Breast epithelium (tissue), 4 donors: ENCODE measurements at places on chromosomes 16 and 17.

DNA sequence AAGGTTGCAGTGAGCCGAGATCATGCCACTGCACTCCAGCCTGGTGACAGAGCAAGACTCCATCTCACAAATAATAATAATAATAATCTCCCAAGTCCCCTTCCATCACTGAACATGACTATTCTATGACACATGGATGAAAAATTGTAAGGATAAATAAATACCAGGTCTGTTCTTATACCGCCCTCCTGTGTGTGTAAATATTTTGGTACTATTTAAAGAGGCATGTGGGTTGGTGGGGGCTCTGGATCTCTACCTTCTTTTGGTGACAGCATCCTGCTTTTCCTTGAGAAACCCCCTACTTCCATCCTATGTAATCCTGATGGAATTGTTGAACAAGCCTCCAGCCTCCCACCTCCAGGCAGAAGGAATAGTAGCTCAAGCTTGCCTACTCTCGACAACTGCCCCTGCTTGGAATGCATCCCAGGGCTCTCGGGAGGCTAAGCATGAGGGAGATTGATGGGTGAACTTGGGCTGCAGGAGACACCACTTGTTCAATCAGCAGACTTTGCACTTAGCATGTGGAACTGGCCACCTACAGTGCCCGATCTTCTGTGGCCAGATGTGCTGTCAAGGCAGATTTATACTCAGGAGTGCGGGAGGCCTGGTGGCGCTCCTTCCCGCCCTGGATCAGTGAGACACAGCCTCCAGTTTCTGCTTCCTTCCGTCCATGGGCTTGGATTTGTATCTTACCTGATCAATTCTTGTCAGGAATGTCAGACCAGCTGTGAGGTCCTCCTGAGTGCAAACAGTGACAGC is 287.4 kb downstream of the SLC39A11 start:
- no peaks in the 10 kb centered on the region for H3K27me3 ChIP-seq
- DNase-seq, result no peak
- H3K27ac ChIP-seq, result no peak overlapping the region
- H3K4me1 ChIP-seq, result no peaks in the 10 kb centered on the region
- H3K36me3 ChIP-seq, result no peaks in the 10 kb centered on the region
- no peak overlapping the region for H3K4me3 ChIP-seq

DNA sequence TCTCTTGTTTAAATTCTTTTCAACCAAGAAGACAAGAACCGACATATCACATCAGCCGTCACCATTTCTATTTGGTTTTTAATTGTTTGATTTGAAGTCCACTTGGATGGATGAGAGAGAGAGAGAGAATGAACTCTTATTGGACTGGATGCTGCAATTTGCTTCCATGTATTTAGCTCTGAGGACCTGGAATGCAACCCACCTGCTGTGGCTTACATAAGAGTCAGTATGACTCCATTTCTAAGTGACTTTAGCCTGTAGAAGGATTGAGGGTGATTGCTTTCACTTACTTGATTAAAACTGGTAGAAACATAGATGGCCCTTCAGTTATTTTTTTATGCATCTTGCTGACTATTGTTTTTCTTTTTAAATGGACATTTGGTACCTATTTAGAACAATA is 296.1 kb downstream of the CNTNAP4 start:
- no peak overlapping the region for H3K27ac ChIP-seq
- no peaks in the 10 kb centered on the region for H3K4me1 ChIP-seq
- no peak for DNase-seq
- H3K36me3 ChIP-seq, result no peaks in the 10 kb centered on the region
- no peaks in the 10 kb centered on the region for H3K27me3 ChIP-seq
- H3K4me3 ChIP-seq, result no peak overlapping the region

- no peak overlapping the region for H3K4me3 ChIP-seq
- no peak for DNase-seq
- no peak overlapping the region for H3K27ac ChIP-seq
- H3K27me3 ChIP-seq, result no peaks in the 10 kb centered on the region
- H3K36me3 ChIP-seq, result no peaks in the 10 kb centered on the region
Observed at GRCh38 chr17:18093616-18094408, 6.1 kb downstream of the DRG2 start.

DNA sequence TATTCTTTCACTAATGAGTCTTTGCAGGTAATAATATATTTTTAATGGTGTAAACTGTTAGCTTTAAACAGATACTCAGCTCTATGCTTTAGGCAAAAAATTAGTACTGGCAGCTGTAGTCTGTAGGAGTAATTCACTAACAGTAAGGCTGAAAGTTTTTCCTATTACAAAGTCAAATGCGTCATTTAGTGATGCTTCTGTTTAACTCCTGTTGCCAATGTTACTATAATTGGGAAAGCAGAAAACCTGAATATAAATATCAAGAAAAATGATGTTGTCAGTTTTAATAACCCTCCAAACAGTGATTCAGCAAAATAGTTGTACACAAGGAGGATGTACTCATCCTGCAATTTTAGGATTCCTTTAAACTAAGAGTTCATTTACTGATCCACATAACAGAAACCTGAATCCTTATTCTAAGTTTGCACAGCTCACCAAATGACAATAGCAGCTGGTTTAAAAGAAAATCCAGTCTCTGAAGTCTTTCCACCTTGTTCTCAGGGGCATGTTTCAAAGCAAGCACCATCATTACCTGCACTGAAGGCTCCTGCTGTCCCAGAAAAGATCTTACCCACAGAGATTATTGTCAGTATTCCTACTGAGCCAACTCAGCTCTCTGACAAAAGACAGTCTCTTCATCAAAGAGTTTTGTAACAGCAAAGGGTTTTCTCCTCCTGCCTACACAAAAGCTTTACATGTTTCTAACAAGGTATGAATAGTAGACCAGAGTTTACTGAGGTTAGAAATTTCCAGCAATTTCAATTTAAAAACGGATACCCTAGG is 4.2 kb downstream of the CDR2 start:
- H3K4me1 ChIP-seq, result no peaks in the 10 kb centered on the region
- H3K27ac ChIP-seq, result peak overlapping the region; percentile 75
- DNase-seq, result no peak
- no peaks in the 10 kb centered on the region for H3K27me3 ChIP-seq

- H3K4me1 ChIP-seq, result no peaks in the 10 kb centered on the region
- H3K36me3 ChIP-seq, result no peaks in the 10 kb centered on the region
- no peaks in the 10 kb centered on the region for H3K27me3 ChIP-seq
- H3K27ac ChIP-seq, result no peak overlapping the region
Observed at GRCh38 chr16:23395732-23396131, 57.3 kb downstream of the COG7 start.

GRCh38 chr16:31079342-31079944 is 5.2 kb downstream of the ZNF646 start:
- H3K27me3 ChIP-seq, result no peaks in the 10 kb centered on the region
- H3K4me3 ChIP-seq, result no peak overlapping the region
- DNase-seq, result no peak
- no peaks in the 10 kb centered on the region for H3K36me3 ChIP-seq

DNA sequence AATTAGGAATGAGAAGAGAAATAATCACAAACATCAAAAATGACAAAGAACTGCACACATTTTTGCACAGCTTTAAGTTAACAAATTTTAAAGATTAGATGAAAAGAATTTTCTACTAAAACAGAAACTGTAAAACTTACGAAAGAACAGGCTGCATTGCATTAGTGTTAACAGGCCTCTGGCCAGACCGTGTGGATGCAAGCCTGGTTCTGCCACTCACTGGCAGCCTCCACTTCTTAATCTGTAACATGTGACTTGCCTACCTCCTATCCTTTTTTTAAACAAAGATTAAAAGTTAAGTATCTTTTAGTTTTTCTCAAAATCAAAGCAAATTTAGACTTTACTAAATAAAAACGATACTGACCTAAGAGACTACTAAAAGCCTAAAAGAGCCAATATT is 37.5 kb downstream of the CREBBP start:
- H3K4me3 ChIP-seq, result no peak overlapping the region
- no peak overlapping the region for H3K27ac ChIP-seq
- DNase-seq, result no peak
- peaks cover 7% of the 10 kb centered on the region for H3K4me1 ChIP-seq

- no peak overlapping the region for H3K27ac ChIP-seq
- H3K36me3 ChIP-seq, result no peaks in the 10 kb centered on the region
- no peaks in the 10 kb centered on the region for H3K4me1 ChIP-seq
- no peak overlapping the region for H3K4me3 ChIP-seq
Observed at GRCh38 chr17:67253384-67253783, 8.4 kb upstream of the HELZ start.

DNA sequence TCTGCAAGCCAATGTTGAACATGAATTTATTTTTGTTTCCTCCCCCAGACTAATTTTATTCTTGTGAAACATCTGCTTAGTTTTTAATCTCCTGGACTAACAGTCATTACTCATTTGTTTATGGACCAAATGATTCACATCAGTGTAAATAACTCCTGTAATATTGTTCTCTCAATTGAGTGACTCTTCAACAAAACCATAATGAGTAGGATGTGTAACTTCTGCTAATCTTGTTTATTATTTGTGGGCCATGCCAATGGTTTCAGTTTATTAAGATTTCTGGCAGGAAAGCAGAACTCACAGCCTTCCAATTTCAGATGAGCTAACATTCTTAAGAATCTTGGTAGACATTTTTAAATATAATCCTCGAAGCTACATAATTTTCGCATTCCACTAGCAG is 1216.3 kb upstream of the GOT2 start:
- no peak overlapping the region for H3K4me3 ChIP-seq
- H3K27me3 ChIP-seq, result no peaks in the 10 kb centered on the region
- DNase-seq, result no peak
- H3K27ac ChIP-seq, result no peak overlapping the region

GRCh38 chr17:49997301-49997650 is 2.3 kb upstream of the DLX3 start:
- H3K4me3 ChIP-seq, result no peak overlapping the region
- H3K36me3 ChIP-seq, result no peaks in the 10 kb centered on the region
- H3K4me1 ChIP-seq, result peaks cover 9% of the 10 kb centered on the region
- DNase-seq, result no peak
- H3K27ac ChIP-seq, result peak overlapping the region; percentile 6
- peaks cover 30% of the 10 kb centered on the region for H3K27me3 ChIP-seq

DNA sequence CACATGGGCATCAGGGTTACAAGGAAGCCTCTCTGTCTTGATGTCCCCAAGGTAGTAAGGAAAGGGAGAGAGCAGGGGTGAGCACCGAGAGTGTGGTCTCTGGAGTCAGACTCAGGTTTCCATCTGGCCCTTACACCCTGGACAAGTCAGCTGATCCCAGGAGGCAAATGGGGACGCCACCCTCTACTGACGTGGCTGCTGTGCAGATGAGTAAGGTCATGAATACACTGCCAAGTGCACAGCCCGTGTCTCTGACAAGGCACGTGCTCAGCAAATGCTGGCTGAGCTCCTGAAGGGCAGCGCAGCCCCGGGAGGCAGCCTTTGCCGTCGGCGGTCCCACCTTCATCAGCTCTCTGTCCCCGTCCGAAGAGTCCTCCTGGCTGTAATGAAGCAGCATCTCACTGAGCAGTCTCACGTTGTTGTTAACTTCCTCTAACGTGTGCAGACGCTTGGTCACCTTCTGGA is 19.4 kb downstream of the GGA3 start:
- no peak for DNase-seq
- no peaks in the 10 kb centered on the region for H3K27me3 ChIP-seq
- H3K36me3 ChIP-seq, result peaks cover 10% of the 10 kb centered on the region
- no peak overlapping the region for H3K4me3 ChIP-seq
- no peak overlapping the region for H3K27ac ChIP-seq

GRCh38 chr16:46428108-46429061 is 192.8 kb downstream of the SHCBP1 start:
- no peaks in the 10 kb centered on the region for H3K36me3 ChIP-seq
- no peak overlapping the region for H3K27ac ChIP-seq
- no peak for DNase-seq

GRCh38 chr17:44307387-44308186 is 814 bp upstream of the RUNDC3A start:
- H3K4me3 ChIP-seq, result peak overlapping the region; percentile 35
- no peaks in the 10 kb centered on the region for H3K4me1 ChIP-seq
- DNase-seq, result no peak
- H3K36me3 ChIP-seq, result no peaks in the 10 kb centered on the region

DNA sequence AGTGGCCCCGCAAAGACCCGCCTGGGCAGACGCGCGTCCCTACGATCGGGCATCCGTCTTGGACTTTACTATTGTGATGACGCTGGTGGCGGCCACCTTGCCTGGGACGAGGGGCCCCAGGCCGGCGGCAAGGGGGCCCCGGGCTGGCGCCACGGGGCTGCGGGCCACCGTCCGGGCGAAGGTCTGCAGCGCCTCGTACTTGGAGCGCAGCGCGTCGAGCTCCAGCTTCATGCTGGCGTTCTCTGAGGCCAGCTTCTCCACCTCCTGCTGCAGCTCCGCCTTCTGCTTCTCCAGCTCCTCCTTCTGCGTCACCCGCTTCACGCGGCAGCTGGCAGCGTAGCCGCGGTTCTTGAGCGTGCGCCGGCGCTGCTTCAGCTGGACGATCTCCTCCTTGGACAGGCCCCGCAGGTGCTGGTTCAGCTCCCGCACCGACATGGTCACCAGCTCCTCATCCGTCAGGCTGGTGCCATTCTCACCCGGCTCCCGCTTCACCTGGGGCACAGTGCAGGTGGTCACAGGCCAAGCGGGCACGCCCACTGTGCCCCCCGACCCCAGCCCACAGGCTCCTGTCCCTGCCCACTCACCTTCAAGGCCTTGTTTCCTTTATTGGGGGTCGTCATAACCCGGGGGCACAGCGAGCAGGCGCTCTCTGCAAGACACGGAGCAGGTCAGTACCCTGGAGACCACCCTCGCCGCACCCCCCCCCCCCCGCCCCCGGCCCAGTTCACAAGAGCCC is 4.8 kb upstream of the SIRT7 start:
- DNase-seq, result no peak
- no peaks in the 10 kb centered on the region for H3K36me3 ChIP-seq

GRCh38 chr16:11407047-11407982 is 62.1 kb downstream of the RMI2 start:
- DNase-seq, result peak; percentile 61
- no peaks in the 10 kb centered on the region for H3K4me1 ChIP-seq
- no peaks in the 10 kb centered on the region for H3K36me3 ChIP-seq
- no peaks in the 10 kb centered on the region for H3K27me3 ChIP-seq

- H3K4me1 ChIP-seq, result no peaks in the 10 kb centered on the region
- H3K27ac ChIP-seq, result no peak overlapping the region
- no peaks in the 10 kb centered on the region for H3K36me3 ChIP-seq
- H3K27me3 ChIP-seq, result no peaks in the 10 kb centered on the region
- no peak overlapping the region for H3K4me3 ChIP-seq
Observed at GRCh38 chr16:3954411-3954921, 74.0 kb upstream of the CREBBP start.

GRCh38 chr16:7419441-7419840 is 86.8 kb downstream of the RBFOX1 start:
- no peak overlapping the region for H3K27ac ChIP-seq
- no peaks in the 10 kb centered on the region for H3K4me1 ChIP-seq
- H3K36me3 ChIP-seq, result no peaks in the 10 kb centered on the region
- H3K27me3 ChIP-seq, result no peaks in the 10 kb centered on the region
- DNase-seq, result no peak

DNA sequence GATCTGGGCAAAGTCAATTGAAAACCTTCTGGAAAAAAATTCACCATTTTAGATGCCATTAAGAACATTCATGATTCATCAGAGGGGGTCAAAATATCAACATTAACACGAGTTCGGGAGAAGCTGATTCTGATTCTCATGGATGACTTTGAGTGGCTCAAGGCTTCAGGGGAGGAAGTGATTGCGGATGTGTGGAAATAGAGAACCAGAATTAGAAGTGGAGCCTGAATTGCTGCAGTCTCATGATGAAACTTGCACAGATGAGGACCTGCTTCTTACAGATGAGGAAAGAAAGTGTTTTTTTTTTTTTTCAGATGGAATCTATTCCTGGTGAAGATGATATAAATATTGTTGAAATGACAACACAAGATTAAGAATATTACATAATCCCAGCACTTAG is 12.9 kb downstream of the ITGAX start:
- peaks cover 7% of the 10 kb centered on the region for H3K27me3 ChIP-seq
- H3K36me3 ChIP-seq, result no peaks in the 10 kb centered on the region
- DNase-seq, result no peak
- no peak overlapping the region for H3K27ac ChIP-seq
- no peak overlapping the region for H3K4me3 ChIP-seq
